ENCODE measurements at places on chromosomes 5 and 9.

GRCh38 chr5:121573721-121574382 lies 277.8 kb upstream of the FTMT start:
- DNase-seq, result no peak

DNA sequence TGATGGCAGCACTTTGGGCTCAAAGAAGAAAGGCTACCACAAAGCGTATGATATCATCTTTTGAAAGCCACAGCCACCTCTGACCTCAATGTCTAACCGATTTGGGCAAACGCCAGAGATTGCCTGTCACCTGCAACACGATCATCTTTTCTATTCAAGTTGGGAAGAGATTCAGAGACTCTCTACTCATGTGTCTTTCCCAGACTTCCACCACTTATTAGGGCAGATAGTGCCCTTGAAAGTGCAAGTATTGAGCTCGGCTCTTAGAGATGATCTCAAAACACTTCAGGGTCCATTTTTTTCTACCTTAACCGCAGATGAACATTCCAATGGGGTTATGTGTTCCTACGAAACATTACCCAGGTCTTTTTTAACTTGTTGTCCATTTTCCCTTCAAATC lies 213.7 kb downstream of the DRD1 start:
- no peak for DNase-seq

- DNase-seq, result no peak
These were observed 720 bp downstream of the NOTCH1 start for GRCh38 chr9:136544964-136545691.

DNA sequence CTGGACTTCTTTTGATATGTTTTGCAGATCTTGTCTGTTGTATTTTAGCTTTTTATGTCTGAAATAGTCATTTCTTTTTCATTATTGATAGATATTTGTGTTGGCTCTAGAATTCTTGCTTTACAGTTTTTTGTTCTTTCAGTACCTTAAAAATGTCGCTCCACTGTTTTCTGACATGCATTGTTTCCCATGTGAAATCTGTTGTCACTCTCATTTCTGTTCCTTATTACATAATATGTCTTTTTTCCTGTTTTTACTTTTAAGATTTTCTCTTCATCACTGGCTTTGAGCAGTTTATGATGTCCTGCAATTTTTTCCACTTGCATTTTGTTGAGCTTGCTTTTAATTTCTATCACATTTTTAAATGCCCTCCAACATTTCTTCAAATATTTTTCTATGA lies 270.4 kb upstream of the TARS1 start:
- DNase-seq, result no peak

DNA sequence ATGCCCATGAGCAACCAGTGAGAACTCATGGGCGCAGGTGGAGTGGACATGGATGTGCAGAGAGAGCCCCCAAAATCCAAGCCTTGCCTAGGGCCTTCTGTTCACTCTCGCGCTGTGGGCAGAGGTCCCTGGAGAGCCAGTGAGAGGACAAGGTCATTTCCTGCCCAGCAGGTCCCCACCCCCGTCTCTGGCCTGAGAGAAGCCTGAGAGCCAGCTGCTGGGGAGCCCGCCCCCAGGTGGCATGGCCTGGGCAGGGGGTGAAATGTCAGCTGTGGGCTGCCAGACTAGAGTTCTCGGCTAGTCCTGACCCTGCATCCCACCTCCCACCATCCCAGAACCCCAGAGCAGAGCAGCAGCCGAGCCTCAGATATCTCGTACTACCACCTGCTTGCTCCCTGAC lies 85.3 kb downstream of the BARX1 start:
- no peak for DNase-seq

- DNase-seq, result no peak
These were observed 333.8 kb downstream of the DMRT2 start for GRCh38 chr9:1383899-1384455.

GRCh38 chr9:127258606-127259471 lies 5.7 kb upstream of the GARNL3 start:
- DNase-seq, result no peak

GRCh38 chr5:131952301-131952857 lies 6.9 kb upstream of the MEIKIN start:
- no peak for DNase-seq

DNA sequence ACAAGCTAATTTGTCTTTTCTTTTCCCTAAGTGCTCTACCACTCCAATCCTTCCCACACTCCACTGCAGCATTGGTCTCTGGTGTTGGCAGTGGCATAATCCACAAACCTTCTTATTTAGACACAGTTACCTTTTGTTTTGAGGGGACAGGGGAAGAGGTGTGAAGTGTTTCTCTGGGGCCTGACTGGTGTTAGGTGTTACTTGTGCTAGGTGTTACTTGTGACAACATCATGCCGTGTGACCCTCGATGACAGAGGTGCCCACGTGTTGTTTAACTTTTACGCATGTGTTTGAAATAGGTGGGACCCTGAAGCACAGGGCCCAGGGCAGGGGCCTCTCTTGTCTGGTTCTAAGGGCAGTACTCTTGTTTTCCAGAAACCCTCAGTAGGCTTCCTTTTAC lies 70.5 kb upstream of the SPRY4 start:
- no peak for DNase-seq

DNA sequence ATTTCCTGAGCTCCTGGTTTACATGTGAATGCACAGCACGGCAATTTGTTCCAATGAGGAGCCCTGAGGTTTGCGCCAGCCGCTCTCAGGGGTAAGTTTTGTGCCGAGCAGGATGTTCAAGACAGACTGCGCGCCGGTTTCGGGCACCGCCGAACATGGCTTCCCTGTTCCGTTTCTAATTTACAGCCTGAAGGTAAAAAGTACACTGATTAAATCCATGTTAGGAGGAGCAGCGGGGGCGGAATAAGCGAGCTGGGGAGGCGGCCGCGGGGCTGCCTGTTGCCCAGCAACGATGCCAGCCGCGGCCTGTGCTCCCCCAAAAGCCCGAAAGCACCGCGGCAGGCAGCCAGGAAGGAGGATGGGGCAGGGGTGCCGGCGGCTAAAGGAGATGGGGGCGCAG lies 6.4 kb downstream of the SOWAHA start:
- no peak for DNase-seq

GRCh38 chr9:123318961-123319421 lies 37.0 kb upstream of the CRB2 start:
- no peak for DNase-seq

GRCh38 chr5:31410089-31410488 lies 121.8 kb downstream of the DROSHA start:
- no peak for DNase-seq

GRCh38 chr9:70415041-70415440 lies 584 bp upstream of the KLF9 start:
- no peak for DNase-seq

- no peak for DNase-seq
These were observed 51.2 kb downstream of the STRBP start for GRCh38 chr9:123217128-123217654.

DNA sequence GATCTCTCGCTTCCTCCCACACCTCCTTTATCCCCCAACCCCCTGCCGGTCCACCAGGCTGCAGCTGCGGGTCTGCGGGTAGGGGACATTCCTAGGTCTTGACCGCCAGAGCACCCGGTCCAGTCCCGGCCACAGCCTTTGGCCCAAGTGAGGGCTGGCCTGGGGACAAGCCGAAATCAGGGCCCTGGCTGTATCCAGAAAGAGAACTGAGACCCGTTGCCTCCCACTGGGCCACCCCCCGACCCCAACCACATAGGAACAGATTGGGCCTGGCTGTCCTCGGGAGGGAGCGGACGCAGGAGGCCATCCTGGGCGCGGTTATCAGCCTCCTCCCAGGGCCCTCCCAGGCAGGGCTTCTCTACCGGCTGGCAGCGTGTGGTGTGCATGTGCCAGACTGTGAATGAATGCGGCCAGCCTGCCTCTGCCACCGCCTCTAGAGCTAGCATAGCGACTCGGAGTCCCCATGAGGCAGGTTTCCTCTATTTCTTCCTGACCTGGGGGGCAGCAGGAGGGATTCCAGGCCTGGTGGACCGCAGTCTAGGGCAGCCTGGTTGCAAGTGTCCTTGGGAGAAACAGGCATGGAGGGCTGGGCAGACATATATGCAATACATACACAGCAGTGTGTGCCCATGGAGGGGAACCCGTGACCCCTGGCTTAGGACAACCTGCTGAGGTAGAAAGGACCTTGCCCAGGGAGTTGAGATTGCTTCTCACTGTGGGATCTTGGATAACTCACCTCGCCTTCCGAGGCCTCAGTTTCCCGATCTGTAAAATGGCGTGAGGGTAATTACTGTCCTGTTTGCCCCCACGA lies 1.2 kb downstream of the N4BP3 start:
- DNase-seq, result no peak

DNA sequence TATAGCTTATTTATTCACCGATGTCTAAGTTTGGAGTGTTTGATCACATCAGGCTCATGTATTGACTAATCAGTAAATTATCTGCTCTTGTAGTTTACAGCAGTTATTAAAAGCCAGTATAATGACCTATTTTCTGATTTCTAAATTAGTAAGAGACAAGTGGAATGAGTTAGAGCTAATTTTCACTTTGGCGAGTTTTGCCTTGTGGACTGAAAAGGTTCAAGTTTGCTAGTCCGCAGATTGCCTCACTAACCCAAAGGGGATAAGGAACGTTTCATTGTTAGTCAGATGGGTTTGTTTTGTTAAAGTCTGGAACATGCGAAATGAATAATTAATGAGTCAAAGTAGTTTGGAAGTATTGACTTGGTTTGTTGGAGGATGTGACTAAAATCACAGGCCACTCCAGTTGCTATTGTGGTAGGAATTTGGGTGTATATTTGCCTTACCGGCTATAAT lies 40.1 kb downstream of the SMARCA2 start:
- no peak for DNase-seq

- DNase-seq, result peak; percentile 79
These were observed 15.4 kb downstream of the TRAF2 start for GRCh38 chr9:136901516-136902258.

DNA sequence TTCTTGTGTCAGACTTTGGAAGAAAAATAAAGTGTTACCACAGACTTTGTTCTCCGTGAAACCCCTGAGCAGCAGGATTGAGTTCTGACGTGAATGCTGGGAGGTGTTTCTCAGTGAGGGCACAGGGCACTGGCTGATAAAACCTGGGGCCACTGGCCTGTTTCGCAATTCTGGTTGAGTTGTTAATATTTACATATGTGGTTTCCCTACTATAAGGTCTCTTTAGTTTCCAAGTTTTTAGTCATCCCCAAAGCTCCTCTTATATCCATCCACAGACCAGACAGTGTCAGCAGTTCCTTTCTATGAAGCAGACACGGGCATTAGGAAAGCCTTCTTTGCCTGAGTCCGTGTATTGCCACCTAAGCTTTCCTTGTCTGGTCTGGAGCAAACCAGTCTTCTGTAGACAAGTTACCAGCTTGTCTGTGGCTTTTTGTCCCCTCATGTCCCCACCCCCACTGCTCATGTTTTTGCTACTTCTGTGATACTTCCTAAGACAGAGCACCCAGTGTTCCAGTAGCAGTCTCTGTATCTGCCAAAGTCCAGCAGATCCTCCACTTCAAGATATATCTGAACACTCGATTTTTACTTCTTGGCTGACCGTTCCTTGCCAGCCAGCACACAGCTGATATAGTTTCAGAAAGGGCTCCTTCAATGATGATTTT lies 42.0 kb downstream of the ACO1 start:
- no peak for DNase-seq

DNA sequence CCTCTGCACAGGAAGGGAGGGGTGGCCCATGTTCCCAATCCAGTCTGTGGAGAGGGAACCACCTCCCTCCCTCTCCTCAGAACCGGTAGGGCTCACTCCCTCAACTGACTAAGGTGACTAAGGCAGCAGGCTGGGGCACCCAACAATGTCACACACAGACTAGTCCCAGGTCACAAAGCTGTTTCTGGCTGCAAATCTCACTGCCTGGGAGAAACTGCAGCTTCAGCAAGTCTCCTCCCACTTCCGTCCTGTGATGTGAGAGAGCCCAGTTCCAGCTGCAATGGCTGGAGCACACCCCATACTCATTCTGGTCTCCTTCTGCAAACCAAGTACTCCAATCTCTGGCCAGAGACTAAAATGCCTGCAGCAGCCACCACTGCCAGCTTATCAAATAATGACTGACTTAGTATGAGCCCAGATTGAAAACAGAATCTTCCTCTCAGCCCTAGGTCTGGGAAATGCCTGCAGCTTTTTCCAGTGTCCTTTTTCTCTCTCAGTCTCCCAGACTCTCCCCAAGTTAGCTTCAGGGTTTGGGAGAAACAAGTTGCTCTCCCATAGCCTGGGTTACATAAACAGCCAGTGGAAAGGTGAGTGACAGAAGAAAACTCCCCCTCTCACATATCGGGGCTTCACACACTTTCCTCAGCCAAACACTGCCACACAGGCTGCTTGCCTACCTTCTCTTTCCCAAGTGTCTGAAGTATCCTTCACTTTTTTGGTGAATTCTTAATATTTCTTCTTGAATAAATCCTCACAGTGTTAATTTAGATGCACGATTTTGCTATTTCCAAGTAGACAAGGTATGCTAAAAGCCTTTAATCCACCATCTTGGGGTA lies 247.4 kb upstream of the RASA1 start:
- peak; percentile 55 for DNase-seq

GRCh38 chr5:59301727-59302126 lies 591.8 kb downstream of the PDE4D start:
- DNase-seq, result no peak

DNA sequence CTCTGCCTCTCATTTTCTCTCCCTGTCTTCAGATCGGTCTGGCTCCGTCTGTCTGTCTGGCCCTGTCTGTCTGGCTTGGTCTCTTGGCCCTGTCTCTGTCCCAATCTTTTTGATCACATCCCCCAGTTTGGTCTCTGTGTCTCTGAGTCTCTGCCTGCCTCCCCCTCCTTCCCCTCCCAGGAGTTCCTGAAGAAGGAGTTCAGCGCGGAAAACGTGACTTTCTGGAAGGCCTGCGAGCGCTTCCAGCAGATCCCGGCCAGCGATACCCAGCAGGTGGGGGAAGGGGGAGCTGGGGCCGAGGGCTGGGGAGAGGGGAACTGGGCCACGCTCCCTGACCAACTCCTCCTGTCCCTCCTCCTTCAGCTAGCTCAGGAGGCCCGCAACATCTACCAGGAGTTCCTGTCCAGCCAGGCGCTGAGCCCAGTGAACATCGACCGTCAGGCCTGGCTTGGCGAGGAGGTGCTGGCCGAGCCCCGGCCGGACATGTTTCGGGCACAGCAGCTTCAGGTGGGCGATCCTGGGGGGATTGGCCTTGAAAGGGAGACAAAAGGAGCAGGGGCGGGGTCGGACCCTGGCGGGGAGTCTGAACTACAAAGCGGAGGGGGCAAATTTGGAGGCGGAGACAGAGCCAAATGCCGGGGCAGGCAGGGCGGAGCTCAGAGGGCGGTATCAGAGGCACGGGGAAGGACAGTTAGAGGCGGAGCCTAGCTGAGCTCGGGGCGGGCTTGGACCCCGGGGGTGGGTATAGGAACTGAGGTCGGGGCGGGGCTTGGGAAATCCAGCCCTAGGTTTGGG lies 9.0 kb downstream of the RGS14 start:
- no peak for DNase-seq

DNA sequence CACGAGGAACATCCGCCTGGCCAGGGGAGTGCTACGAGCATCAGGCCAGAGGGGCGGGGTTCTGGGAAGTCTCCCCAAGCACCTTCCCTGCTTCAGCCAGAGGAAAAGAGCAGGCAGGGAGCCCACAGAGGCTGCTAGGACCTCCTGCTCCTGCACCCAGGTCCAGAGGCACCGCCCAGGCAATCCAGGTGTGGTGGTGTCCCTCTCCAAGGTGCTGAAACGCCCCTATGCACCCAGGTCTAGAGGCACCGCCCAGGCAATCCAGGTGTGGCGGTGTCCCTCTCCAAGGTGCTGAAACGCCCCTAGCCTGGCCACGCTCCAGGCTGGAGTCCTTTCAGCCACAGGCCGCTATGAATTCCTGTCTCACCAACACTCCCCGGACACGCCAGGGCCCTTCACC lies 10.7 kb upstream of the UBAC1 start:
- DNase-seq, result no peak
